T-helper 2 cell treated with Interferon-gamma antibody and Interleukin-4, amounts not matched to agents 100 ng/mL and 5 ng/mL, for 36 hours (primary cell): ENCODE measurements at places on chromosomes 2 and 18. TPM values are rescaled to one million over a fixed set of nuclear protein-coding genes. Genes with fewer than 3 reads are reported as not detected.

The SH3RF3 gene
- 0.23 TPM in 2 replicates for total RNA-seq

The YES1 gene
- total RNA-seq: 9.8 and 11.6 TPM in 2 replicates

The OXER1 gene
- total RNA-seq: 0.68 and 0.73 TPM in 2 replicates

The CRYBA2 gene
- total RNA-seq: not detected in 2 replicates

The CXCR1 gene
- total RNA-seq: 1.6 and 2.0 TPM in 2 replicates

The RAB27B gene
- 3.4 TPM in 2 replicates for total RNA-seq

The MALL gene
- not detected in 2 replicates for total RNA-seq

The MTX2 gene
- total RNA-seq: 15.8 TPM in 2 replicates

The ANKRD30BL gene
- not detected in 2 replicates for total RNA-seq

The LAMA3 gene
- total RNA-seq: 0.11 TPM in 2 replicates

The SLC5A7 gene
- total RNA-seq: not detected in 2 replicates

The IL36A gene
- total RNA-seq: 0.25 TPM in 1 of 2 replicates, not detected in the other

The MYO5B gene
- total RNA-seq: 0.02 TPM in 1 of 2 replicates, not detected in the other
